ENCODE measurements at places on chromosomes 5 and 9. TPM values are rescaled to one million over a fixed set of nuclear protein-coding genes. Genes with fewer than 3 reads are reported as not detected.

Gene HTR4
- not detected for total RNA-seq

Gene CCDC187
- total RNA-seq, result not detected

Gene PCDHGC5
- 0.53 TPM for total RNA-seq

Gene AK8
- not detected for total RNA-seq

Gene LHX6
- 0.14 TPM for total RNA-seq

Gene BTNL3
- total RNA-seq, result not detected

Gene CHSY3
- total RNA-seq, result 2.1 TPM

Gene EQTN
- not detected for total RNA-seq

Gene PFN3
- total RNA-seq, result not detected

Gene RASGEF1C
- total RNA-seq, result not detected

Gene FGD3
- not detected for total RNA-seq

Gene LCN10
- not detected for total RNA-seq

Gene MSX2
- 0.21 TPM for total RNA-seq

DNA sequence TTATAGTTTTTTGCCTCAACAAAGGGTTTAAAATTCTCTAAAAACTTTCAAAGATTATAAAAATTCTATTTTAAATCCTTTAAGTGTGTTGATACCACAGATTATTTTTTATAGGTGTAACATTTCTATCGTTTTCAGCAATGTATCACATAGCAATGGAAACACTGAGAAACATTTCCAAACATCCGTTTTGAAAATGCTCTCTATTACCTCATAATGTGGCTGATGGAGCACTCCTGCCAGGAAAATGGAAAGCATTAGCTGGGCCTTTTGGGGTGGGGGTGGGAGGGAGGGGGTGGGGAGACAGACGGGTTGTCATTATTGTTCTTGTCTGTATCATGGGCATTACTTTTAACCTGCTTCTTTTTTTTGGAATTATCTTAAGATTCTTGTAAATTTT lies 516.5 kb downstream of the ACTL7B start:
- no peak for DNase-seq

GRCh38 chr9:80874276-80874675 lies 815.1 kb downstream of the TLE1 start:
- no peak for DNase-seq

GRCh38 chr5:167503926-167504720 lies 787.3 kb upstream of the WWC1 start:
- no peak for DNase-seq

DNA sequence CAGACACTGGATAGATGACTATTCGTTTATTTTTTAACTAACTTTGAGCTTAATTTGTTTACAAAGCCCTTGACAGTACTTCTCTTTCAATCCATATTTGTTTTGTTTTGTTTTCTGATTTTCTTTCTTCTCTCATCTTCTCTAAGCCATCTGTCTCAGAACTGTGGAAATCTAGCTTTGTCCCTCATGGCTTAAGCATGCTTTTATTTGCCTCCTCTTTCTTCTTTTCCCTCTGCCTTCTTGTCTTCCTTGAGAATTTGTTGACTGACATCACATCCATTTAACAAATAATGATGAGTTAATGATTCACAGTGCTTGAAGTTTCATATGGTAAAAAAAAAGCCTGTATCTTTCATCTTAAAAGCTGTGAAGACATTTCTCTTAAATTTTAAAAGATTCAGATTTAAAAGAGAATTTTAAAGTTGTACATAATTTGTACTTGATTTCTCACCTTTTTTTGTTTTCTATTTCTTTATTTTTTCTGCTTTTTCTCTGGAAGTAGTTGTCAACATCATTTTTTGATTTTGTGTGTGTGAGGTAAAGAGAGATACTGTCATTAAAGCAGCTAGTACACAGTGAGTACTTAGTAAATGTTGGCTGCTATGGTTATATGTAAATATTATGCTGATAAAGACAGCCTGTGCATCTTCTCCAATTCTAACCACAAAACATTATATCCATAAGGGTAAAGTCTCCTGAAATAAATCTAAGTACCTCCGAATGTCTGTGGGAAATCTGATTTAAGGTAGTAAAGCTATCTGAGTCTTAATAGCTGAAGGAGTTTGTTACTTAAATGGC lies 13.9 kb upstream of the SGCD start:
- DNase-seq, result no peak

GRCh38 chr5:17406423-17406838 lies 91.6 kb upstream of the TAF11L2 start:
- no peak for DNase-seq

- DNase-seq, result no peak
Observed at GRCh38 chr5:178392386-178392785, 159.8 kb upstream of the PHYKPL start.

GRCh38 chr5:111618623-111619271 lies 106.4 kb upstream of the STARD4 start:
- DNase-seq, result no peak

- DNase-seq, result no peak
Observed at GRCh38 chr5:177103523-177104253, 17.0 kb downstream of the FGFR4 start.

DNA sequence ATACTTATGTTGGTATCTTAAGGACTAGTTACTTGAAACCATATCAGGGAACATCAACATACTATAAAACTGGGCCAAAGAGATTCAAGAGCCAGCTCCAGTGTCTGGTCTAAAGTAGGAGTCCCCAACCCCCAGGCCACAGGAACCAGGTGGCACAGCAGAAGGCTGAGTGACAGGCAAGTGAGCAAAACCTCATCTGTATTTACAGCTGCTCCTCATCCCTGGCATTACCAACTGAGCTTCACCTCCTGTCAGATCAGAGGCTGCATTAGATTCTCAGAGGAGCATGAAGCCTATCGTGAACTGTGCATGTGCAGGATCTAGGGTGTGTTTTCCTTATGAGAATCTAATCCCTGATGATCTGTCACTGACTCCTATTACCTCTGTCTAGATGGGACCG lies 581.6 kb upstream of the CDH9 start:
- no peak for DNase-seq

- no peak for DNase-seq
Observed at GRCh38 chr5:5638211-5638610, 215.7 kb downstream of the ICE1 start.

DNA sequence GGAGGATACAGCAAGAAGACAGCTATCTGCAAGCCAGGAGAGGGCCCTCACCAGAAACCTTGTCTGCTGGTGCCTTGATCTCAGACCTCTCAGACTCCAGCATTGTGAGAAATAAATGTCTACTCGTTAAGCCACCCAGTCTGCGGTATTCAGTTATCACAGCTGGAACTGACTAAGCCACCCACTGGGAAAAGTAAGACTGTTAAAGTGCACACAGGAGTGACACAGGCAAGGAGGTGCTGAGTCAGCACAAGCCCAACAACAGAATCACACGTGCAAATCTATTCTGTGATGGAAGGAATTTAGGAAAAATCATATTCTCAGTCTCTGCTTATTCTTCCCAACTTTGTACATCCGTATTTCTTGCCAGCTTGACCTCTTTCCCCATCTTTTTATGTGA lies 200.0 kb downstream of the NR2F1-AS1 start:
- DNase-seq, result no peak

DNA sequence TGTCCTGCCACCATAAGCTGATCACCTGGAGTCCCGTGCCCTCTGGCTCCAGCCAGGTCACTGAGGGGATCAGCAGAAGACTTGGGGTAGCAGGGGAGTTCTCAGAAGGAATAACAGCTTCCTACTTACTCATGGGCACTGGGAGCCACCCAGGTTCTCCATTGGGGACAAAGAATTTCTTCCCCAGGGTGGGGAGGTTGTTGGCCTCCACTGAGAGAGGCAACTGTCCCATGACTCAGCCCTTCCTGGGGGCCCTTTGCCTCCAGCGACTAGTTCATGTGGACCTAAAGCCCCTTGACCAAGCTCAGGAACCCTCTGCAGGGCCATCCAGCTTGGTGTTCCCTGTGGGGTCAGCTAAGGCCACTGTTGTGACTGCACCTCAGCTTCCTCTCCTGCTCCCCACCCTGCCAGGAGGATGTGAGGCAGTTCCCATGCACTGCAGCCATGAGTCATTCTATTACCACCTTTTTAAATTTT lies 175.0 kb downstream of the AUH start:
- DNase-seq, result no peak

- no peak for DNase-seq
Observed at GRCh38 chr5:150229571-150229970, 39.7 kb downstream of the SLC6A7 start.

- no peak for DNase-seq
Observed at GRCh38 chr5:148938522-148938882, 112.1 kb downstream of the ADRB2 start.

DNA sequence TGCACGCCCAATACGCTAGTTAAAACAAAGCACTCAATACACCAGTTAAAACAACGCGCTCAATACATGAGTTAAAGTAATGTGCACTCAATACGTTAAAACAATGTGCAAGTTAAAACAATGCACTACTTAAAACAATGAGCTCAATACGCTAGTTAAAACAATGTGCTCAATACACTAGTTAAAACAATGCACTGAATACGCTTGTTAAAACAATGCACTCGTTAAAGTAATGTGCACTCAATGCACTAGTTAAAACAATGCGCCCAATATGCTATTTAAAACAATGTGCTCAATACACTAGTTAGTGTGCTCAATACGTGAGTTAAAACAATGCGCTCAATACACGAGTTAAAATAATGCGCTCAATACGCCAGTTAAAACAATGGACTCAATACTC lies 185.0 kb downstream of the TRIO start:
- DNase-seq, result no peak

- DNase-seq, result no peak
Observed at GRCh38 chr5:88368201-88368600, 99.6 kb upstream of the TMEM161B start.

DNA sequence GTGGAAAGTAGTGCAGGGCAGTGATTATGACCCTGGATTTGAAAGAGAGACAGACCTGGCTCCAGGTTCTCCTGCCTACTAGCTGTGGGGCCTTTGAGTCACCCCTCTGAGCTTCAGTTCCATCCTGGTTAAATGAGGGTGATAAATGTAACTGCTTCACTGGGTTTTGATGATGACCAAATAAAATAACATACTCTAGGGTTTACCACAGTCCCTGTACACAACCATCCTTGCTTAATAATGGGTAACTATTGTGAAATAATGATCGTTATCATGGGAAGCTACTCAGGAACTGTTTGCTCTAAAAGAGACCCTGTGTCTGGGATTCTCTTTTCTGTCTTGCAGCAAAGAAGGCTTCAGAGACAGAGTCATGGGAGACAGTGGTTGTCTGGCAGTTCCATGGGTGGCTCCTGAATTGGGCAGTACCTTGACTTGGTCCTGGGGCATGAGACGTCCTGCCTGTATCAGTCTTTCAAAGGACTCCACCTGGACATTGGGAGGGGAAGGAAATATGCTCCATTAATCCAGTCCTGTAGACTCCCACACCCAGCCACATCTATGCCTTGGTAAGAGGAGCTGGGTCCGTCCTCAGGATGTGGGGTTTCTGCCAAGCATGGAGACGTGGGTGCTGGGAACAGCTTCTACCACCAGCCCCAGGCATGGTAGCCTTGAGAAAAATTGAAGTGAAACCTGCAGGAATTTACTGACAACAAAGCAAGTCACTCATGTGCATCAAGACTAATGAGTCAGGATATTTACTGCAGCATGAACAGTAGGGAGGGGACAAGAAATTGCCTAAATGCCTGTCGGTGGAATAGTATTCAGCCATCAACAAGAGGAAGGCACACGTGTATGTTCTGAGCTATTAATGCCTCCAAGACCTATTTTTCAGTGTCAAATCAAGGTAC lies 23.4 kb downstream of the AKNA start:
- DNase-seq, result no peak

DNA sequence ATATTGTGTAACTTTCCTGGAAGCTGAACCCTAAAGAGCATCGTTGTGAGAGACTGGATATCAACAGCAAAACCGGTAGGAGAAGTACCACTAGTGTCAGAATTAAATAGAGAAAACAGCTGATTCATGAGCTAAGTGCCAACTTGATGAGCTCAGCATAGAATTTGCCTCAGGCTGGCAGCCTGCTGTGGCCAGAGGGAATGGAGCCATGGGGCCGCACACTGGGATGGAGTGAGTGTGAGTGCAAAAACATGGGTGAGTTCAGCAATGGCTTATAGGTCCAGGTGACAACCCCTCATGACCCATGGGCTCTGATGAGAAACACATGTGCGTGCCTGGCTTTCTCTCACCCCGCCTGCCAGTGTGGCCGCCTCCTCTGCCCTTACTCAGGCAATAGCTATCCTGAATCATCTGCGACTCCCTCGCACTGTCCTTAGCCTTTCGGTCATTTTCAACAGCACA lies 25.4 kb downstream of the ADAMTS16 start:
- DNase-seq, result no peak

- no peak for DNase-seq
Observed at GRCh38 chr9:88458716-88459465, 70.6 kb downstream of the SPIN1 start.

- DNase-seq, result no peak
Observed at GRCh38 chr5:131640043-131640856, 5.2 kb upstream of the RAPGEF6 start.

DNA sequence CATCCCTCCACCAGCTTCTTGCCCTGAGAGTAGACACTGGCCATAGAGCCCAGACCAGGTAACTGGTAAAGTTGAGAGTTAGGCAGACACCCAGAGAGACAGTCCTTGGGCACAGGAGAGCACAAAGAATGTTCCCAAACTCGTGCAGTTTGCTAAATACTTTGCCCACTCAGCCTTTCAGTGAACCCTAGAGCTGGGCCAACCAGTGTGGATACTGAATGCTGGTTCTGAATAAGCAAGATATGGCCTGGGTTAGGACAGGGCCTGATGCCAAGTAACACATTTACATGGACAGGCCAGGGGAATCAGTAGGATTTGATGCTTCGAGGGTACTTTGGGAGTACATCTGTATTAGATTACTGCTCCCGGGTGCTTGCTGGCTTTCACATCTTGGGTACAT lies 185.4 kb downstream of the SH3GL2 start:
- DNase-seq, result no peak

DNA sequence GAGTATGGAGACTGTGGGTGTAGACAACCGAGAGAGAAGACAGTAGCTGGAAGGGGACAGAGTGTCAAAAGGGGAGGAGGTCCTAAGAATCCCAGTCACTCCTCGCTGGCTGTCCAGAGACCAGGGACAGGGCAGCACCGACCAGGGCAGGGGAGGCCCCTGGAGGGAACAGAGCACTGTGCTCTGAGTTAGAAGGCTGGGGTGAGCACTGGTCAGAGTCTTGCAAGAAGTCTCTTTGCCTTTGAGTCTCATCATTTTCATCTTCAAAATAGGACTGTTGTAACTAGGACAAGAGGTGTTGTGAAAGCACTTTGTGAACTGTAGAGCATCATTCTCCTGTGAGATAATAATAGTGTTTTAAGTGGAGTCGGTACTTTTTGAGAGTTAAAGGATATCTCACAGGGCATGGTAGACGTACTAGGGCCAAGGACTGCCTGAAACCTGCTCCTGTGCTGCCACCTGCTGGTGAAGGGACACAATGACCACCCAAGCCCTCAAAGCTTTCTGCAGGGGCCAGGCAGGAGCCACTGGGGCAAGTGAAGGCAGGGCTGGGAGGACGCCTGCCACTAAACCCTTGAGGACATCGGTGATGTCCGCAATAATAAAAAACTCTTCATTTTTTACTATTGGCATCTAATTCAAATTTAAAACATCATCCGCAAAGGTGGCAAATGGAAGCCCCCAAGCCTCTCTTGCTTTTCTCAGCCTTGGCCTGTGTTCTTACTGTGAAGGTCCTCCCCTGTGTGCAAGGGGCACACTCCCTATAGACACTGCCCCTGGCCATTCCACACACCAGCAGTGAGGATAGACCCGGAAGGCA lies 28.2 kb downstream of the SLC6A7 start:
- DNase-seq, result peak; percentile 39

- DNase-seq, result no peak
Observed at GRCh38 chr5:176812269-176813259, 2.2 kb downstream of the UNC5A start.

GRCh38 chr5:87361536-87362213 lies 51.1 kb downstream of the CCNH start:
- DNase-seq, result no peak

Data from pulmonary artery endothelial cell (primary cell).